ENCODE measurements at places on chromosomes 6 and 20.

GRCh38 chr6:36329798-36330291 lies 6.8 kb downstream of the BNIP5 start:
- no peak for DNase-seq

DNA sequence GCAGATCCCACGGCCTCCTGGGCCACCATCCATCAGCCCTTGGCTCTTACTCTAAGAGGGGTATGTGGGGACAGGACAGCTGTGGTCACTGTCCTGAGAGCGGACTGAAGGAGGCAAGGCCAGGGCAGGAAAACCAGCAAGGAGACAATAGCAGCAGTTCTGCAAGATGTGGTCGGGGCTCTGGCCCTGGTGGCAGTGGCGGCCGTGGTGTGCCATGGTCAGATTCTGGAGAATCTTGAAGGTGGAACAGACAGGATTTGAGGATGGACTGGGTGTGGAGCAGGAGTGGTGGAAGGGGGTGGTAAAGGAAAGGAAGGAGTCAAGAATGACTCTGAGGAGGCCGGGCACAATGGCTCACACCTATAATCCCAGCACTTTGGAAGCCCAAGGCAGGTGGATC lies 5.9 kb upstream of the MAP1LC3A start:
- DNase-seq, result no peak

DNA sequence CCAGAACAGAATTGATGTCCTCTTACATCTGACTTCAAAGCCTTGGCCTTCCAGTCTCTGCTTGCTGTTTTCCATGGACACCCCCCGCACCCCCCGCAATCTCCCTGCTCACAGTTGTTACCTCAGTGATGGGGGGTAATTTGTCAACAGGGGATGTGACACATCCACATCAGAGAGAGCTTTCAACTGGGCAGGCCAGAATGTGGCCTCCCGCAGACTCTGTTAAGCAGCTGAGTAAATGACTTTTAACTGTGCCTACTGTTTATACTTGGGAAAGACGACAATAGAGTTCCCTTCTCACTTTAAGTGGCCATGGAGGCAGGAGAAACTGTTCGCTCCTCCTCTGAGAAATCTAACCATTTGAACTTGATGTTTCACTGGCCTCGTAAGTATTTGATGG lies 51.0 kb downstream of the TXNDC5 start:
- no peak for DNase-seq

DNA sequence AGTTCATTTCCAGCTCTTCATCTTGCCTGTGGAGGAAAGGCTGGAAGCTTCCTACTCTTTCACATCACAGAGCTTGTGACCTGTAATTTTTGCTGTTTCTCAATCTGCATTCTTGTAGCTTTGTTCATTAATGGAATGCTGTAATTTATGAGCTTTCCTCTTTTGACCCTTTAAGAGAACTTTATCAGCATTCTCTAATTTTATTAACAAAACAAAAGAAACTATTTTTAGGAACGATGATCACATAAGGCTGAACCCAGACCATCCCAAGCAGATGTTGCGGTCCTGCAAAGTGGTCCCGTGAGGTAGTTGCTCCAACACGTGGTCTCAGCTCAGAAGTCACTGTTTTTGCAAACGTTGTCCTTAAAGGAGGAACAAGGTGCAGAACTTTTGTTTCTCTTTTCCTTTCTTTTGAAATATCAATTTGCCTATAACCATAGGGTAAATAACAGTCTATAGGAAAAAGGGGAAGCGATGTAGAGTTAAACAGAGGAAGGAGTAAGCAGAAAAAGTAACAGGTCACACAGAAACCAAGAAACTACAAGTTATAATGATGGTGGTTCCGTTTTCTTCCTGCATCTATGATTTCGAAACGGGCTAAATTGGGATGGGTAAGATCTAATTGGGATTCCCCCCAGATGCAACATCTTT lies 121.3 kb upstream of the PHACTR1 start:
- no peak for DNase-seq

DNA sequence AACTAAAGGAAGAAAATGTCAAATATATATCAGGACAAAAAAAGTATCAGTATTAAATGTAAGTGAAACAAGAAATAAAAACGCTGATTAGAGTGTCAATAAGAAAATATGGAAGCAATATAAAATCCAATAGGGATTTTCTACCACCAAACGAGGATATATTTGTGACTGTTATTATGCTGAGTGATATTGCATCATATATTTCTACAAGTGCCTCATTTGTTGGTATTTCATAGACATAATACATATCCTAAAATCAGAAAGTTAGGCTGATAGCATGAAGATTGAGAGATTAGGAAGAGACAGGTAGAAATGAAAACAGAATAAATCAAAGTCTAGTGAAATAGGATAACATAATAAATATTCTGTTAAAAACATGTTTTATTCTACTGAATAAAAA lies 429.2 kb upstream of the IRAK1BP1 start:
- DNase-seq, result no peak

DNA sequence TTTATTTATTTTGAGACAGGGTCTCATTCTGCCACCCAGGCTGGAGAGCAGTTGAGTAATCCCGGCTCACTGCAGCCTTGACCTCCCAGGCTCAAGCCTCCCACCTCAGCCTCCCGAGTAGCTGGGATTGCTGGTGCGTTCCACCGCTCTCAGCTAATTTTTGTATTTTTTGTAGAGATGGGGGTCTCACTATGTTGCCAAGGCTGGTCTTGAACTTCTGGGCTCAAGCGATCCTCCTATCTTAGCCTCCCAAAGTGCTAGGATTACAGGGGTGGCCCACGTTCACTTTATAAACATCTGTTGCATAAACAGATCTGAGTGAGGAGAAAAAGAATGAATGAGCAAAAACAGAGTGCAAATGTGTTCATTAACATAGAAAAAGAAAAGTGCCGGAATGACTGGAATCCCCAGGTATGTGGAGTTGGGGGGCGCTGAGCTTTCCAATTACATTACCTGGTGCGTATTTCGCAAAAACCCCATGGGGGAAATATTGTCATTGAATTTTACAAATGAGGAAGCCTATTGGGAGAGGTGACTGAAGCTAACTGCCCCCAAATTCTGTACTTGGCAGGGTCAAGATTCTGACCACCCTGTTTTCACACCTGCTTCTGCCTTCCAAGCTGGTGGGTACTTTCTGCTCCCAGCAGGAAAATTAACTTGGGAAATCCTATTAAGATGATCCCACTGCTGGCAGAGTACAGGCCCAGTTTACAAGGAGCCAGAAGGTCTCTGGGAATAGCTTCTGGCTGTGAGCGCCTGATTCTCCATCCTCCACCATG lies 207.7 kb upstream of the JARID2 start:
- no peak for DNase-seq

DNA sequence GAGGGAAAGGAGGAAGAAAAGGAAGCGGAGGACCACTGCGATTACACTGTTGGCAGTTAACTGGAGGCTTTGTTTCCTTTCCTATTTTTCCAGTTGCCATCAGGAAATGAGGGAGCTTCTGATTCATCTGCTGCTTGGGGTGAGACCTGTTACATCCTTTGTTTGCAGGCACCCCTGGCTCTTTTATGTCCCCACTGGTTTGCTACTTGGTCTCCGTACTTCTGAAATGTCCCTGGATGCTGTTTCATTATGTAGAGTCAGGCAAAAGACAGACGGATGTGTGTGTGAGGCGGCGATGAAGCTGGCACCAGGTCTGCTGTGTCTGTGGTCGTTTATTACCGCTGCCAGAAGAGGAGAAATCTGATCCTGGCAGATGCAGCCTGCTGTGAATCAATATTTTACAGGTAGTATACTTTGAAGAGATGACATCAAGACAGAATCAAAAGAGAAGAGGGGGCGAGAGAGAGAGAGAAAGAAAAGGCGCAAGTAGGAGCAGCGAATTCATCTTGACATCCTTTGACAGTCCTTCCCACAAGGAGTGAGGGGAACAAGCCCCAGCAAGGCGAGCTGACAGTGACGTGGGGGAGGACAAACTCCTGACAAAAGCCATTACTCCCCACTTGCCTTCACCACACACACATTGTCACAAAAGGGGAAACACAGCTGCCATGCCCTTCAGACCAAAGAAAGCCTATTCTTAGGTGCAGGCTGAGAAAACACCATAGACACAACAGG lies 145.9 kb upstream of the FBXL4 start:
- no peak for DNase-seq

DNA sequence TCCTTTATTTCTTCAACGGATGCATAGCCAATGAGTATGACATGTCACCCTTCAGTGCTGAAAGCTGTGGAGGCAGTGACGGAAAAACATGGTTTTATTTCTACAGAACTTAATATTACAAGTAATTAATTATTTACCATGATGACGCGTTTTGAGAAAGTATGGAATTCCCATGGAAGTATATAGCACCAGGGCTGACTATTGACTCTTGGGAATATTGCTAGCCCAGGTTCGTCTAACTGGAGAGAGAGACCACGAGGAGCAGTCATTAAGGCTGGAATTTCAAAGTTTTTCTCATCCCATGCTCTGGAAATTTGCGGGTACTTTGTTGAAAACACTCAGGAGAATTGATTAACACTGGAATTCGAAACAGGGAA lies 155.2 kb upstream of the PRSS16 start:
- DNase-seq, result no peak

GRCh38 chr20:35302421-35303335 lies 10.5 kb upstream of the FAM83C start:
- DNase-seq, result no peak

GRCh38 chr6:135586844-135587243 lies 89.3 kb upstream of the AHI1 start:
- no peak for DNase-seq

- DNase-seq, result peak; percentile 6
Observed at GRCh38 chr6:92810913-92811312, 608.4 kb downstream of the EPHA7 start.

- peak; percentile 47 for DNase-seq
Observed at GRCh38 chr6:139124887-139125672, 9.8 kb upstream of the HECA start.

- DNase-seq, result no peak
Observed at GRCh38 chr6:53939830-53940229, 145.0 kb downstream of the LRRC1 start.

DNA sequence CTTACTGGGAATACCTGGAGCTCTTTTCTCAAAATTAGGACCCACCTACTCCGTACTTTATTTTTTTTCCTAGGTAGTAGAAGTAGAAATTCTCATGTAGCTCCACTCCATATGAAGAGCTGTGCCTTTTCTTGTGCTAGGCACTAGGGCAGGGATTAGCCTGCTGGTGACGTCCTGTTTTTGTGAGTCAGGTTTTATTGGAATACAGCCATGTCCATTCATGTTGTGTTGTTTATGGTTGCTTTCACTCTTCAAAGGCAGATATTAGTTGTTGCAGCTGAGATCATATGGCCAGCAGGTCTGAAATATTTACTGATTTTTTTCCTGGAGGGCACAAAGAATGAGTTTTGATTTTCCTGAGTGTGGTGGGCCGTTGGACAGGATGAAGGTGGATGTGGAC lies 20.5 kb downstream of the XRN2 start:
- peak; percentile 75 for DNase-seq

DNA sequence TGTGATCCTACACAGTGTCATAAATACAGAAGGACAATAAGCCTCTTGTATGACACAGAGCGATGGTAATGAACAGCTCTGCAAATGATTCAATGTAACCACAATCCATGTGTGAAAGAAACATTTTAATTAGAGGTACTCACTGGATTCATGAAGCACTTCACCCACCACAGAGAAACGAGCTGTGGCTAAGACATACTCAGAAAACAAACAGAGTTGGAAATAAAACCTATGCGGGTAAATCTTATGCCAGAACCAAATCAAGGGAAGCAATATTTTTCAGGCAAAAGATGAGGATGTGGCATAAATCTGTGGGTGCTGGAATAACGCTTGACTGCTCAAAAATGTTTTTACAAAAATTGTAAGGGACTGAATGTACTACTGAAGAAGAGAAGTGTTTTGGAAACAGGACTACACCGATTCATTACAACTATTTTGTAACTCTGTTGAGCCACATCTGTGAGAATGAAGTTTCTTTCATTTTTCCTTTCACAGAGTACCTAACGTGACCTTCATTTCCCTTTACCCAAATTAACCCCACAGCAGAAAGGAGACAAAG lies 112.1 kb downstream of the WDR27 start:
- no peak for DNase-seq

DNA sequence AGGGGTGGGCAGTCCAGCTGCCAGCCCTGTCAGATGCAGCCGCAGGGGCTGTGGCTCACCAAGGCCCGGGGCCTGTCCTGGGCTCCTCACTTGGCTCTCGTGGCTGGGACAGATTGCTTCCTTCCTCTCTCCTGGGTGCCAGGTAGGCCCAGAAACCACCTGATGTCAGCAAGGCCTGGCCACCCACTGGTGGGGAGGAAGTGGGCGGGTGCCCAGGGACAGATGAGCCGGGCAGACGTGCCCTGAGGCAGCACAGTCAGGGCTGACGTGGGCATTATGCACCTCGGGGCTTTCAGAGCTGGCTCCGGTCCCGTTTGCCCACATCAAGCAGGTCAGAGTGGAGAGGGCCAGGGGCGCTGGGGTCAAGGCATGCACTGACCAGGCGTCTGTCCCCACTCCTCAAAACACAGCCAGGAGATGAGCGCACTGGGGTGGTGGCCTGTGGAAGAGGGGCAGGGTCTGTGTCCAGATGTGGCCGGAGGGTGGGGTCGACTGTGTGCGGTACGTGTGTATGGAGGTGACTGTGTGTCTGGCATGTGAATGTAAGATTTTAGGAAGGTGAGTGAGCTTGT lies 133.2 kb upstream of the PTPN1 start:
- no peak for DNase-seq

DNA sequence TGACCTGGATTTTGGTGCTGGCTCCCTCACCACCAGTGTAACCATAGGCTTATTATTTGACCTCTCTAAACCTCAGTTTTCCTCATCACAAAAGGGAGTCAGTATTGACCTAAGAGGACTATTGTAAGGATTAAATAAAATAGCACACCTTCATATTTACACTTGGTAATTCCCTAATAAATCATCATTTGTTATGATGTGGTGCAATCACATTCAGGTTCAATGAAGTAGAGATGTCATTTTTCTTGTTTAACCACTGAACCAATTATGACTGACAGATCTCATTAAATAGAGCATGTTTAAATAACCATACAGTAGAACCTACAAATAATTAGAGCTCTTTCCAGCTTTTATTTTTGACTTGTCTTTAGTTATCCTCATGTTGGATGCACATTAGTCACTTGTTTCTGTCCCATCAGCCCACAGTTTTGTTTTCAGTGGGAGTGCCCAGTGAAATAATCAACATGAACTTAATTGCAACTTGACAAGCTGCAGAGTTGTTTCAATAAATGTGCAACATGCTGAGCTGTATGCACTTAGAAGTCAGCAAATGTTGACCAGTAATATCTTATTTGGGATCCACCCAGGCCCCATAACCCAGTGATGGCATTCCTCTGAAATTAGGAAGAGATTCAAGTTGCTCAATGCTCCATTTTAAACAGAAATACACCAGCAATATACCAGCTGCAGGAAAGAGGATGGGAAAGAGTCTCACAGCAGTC lies 451.7 kb upstream of the MARCKS start:
- no peak for DNase-seq

Measured in LoVo (cell line).